Right forelimb (tissue), 1 donor: ENCODE measurements at places on chromosomes 7 and 10.
A peak's percentile ranks its signal among the peaks of the same experiment; 100 is the strongest.

GRCh38 chr7:6419310-6419773, 28.4 kb downstream of the DAGLB start:
- no peak for DNase-seq

GRCh38 chr7:6831018-6831725, 5.1 kb upstream of the CCZ1B start:
- no peak for DNase-seq

- peak; percentile 30 for DNase-seq
Observed at GRCh38 chr10:101851411-101852116, 8.0 kb upstream of the KCNIP2 start.

DNA sequence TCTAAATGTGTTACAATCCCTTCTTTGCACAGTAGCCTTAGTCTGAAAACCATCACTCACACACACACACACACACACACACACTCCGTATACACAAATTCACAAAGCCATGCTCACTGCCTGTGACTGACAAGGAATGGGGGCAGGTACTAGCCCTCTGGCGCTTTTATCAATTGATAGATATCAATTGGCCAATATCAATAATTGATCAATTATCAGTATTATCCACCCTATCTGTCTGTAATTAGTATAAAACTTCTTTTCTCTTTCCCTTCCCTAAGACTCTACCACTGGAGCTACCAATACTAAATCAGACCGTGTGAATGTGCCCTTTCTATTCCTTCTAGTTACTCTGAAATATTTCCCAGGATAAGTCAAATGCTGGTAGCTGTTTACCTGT, 2.1 kb downstream of the DENND11 start:
- no peak for DNase-seq

- no peak for DNase-seq
Observed at GRCh38 chr10:116948530-116948870, 56.5 kb downstream of the SHTN1 start.
